NCI-H2029 (cell line): ENCODE measurements at places on chromosomes 2 and 18.

GRCh38 chr2:186827411-186827810 lies 21.6 kb downstream of the ZSWIM2 start:
- no peak for DNase-seq

DNA sequence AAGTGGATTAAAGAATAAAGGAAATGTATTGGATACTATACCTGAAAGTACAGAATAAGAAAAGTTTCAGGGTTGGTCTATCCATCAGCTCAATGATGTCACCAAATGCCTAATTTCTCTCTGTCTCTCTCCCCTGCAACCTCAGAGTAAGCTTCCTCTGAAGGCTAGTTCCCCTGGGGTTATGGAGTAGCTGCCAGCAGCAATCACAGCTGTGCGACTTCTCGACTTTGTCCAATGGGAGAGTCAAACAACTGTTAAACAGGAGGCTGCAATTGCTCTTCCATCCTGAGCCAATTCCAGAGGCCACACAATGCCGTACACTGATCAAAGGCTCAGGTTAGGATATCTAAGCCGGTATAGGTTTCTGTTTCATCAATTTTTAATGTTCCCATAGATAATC lies 95.3 kb upstream of the FANCL start:
- no peak for DNase-seq

DNA sequence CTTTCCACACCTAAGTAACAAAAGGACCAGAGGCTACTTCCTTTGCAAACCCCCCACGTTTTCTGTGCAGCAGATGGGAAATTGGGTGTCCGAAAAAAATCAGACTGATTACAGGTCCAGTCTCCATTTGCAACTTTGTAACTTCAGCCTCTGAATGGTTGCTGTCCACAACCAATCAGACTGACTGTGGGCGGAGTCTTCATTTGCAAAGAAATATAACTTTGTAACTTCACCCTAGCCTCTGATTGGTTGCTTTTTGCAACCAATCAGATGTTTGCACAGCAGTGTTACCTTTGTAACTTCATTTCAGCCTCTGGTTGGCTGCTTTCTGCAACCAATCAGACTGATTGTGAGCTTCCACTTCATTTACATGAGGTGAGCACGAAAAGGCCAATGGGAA lies 27.8 kb upstream of the CACNB4 start:
- DNase-seq = no peak

DNA sequence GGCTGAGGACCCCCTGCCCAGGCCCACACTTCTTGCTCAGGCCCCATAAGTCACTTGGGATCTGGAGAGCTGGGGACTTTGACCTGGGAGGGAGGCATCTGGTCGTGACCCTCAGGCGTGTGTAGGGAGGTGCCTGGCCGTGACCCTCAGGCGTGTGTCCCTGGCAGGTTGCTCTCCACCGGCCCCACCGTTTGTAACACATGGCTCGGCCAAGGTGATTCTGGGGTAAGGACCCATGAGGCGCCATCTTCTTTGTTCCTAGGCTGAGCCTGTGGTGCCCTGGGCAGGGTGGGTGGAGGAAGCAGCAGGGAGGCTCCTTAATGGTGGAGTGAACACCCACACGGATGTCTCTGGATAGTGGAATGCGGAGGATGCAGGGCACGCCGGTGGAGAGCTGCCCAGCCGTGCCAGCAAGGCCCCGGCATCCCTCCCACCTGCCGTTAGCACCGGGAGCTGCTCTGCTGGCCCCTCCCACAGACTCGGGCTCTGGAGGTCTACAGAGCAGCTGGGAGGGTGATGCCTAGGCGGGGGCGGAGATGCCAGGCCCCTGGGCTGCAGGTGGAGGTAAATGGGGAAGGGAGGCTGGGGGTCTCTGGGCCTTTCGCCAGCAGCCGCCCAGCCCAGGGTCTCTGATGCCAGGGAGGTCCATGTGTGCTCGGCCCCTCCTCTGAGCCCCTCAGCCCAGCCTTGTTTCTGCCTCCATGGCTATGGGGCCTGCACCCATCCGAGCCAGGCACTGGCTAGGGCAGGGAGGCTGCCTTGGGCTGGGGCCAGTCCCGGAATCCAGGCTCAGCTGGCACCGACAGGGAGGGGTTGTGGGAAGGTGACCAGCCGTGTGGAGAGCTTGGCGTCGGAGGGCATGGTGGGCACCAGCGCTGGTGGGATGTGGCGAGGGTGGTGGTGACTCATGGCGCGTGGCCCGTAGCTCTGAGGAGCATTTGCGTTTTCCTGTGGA lies 1.1 kb upstream of the GAL3ST2 start:
- DNase-seq = no peak

- DNase-seq = no peak
These were observed 26.3 kb upstream of the POMC start for GRCh38 chr2:25194576-25195122.
